ENCODE measurements at places on chromosomes 5 and 9.

GRCh38 chr5:175810457-175810856, 60.9 kb upstream of the CPLX2 start:
- DNase-seq: no peak

DNA sequence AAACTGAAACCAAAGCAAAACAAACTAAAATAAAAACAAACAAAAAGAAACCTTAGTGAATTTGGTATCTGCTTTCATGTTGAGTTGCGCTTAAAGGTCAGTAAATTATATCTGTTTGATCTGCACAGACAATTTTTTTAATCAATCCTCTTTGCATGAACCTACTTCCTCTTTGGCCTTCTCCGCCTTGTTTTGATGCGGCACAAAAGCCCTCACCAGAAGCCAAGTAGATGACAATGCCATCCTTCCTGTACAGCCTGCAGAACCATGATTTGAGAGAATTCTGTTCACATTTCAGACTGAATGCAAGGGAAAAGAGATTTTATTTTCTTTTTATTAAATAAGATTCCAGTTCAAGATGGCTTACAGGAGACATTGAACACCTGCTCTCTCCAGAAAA, 473.6 kb upstream of the FTMT start:
- no peak for DNase-seq

- DNase-seq: no peak
These were observed 157.5 kb upstream of the SHB start for GRCh38 chr9:38226491-38226951.

DNA sequence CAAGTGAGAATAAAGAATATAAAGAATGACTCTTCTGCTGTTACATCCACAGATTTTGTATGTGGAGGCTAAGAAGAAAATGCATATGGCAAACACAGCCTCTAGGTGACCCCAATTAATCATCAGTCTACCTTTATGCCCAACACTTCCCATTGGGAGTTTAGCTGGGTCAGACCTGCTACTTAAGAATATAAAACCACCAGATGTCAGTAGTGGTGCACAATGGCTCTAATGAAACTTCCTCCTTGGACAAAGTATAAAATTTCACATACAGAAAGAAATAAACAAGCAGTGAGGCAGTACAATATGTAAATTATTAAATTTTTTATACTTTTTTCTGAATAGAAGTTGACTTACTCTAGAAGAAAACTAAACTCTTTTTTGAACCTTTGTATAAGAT, 539.9 kb downstream of the BRINP1 start:
- DNase-seq: peak; percentile 8

DNA sequence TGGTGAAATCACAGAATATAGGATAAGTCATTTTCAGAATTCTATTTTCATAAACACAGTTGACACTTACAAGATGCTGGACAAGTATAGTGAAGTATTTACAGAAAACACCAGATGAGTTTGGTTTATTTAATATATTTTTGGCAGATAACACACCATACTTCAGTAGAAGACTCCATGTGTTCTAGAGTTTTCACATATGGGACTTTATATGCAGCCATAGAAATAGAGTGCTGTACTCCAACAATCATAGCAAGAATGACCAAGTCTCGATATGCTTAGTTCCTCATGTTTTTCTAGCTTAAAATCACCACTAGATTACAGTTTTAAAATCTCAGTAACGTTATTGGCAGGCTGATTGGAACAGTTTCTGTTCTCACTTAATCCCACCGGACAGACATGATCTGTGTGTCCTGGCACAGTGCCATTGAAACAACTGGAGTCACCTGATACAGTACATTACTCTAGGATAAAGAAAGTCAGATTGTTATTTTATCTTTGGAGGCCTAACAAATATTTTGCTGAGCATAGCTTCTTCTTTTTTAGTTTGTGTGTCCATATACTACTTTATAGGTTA, 45.8 kb upstream of the ERBIN start:
- DNase-seq: no peak

DNA sequence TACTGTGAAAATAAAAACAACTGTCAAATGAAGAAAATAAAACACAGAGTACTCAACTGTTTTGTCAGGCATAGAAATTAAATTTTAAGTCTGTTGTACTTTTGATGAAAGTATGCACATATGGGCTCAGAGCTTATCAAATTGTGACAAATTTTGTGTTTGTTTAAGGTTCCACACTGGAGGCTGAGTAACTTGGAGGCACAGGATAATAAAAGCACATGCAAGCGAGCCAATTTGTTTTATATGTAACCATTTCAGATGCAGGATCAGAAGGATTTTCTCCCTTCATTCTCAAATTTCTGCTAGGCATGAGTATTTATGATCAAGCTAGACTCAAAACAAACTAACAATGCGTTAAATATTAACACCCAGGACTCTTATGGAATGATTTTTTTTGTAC, 87.8 kb downstream of the JAKMIP2 start:
- DNase-seq: no peak

- peak; percentile 63 for DNase-seq
These were observed 104.5 kb downstream of the HMHB1 start for GRCh38 chr5:143916451-143916850.

DNA sequence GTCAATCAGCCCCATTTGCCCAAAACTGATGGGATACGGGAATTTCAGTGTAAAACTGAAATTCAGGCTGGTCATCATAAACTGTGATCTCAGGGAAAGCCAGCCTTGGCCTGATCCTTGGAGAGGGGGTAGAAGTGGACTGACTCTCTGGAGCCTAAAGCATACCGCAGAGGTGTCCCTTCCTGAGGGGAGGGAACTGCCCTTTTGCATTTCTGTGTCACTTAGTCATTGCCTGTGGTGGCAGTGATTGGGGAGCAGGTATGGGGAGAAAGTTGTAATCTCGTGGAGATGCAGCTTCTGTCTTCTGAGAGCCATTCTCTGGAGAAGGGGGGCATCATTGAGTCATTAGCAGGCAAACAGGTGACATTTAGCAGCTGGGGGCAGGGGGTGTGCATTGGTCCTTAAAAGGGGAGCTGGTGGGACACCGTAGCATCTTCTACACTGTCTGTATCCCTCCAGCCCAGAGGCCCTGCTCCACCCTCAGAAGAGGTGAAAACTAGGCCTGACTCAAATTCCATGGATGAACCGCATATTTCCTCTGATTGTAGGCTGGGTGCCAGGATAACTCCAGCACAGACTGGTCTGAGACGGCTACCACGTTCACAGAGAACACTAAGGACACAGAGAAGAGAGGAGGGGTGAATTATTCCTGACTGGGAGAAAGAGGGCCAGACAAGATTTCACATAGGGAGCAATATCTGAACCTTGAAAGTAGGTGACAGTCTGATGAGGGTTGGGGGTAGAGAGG, 143.3 kb downstream of the SEC61B start:
- DNase-seq: peak; percentile 85

- DNase-seq: peak; percentile 100
These were observed 592.0 kb upstream of the WWC1 start for GRCh38 chr5:167699432-167699831.

DNA sequence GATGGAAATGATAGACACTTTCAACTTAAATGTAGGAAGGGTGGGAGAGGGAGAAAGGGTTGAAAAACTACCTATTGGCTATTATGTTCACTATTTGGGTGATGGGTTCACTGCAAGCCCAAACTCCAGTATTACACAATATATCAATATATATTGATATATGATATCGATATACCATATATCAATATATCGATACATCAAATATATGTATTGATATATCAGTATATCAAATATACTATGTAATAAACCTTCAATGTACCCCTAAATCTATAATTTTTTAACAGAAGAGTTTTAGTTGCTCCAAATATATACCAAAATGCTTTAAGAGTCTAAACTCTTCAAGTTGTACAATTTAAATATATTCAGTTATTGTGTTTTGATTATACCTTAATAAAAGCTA, 302.0 kb upstream of the RGMB start:
- no peak for DNase-seq

DNA sequence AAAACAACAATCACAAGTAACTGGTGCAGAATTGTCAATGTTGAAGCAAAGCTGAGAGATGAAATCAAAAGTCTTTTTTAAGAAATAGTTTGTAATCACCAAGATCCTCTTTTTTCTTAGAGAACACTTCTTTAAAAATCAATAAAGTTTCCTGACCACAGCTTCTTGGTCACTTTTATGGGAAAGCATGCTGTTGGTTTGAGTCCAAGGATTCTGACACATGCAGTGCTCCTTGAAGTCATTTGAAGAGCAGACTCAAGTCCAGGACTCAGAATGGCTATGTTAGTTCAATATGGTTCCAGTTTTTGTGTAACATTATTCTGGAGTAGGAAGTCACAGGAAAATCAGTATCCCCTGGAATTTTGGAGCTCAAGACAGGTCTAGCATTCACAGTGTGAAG, 480.6 kb downstream of the NR2F1-AS1 start:
- peak; percentile 66 for DNase-seq

DNA sequence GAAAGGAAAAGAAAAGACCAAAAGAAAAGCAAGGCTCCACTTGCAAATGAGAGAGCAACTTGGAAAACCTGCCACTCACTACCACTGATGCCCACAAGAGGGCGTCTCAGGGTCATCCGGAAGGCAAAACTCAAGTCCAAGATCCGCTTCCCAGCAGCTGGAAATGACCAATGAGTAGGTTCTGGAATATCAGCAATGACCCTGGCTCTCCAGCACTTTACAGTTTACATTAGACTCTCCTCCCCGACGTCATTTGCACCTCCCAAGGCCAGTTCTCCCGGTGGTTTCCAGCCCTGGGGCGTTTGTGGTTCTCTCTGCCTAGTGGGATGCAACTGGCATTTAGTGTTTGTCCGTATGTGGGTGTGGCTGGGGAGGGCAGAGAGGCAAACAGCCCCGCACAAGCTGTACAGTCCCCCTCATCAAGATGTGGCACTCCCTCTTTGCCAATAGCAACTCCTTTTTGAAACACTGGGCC, 193.8 kb upstream of the ZNF618 start:
- DNase-seq: peak; percentile 71

DNA sequence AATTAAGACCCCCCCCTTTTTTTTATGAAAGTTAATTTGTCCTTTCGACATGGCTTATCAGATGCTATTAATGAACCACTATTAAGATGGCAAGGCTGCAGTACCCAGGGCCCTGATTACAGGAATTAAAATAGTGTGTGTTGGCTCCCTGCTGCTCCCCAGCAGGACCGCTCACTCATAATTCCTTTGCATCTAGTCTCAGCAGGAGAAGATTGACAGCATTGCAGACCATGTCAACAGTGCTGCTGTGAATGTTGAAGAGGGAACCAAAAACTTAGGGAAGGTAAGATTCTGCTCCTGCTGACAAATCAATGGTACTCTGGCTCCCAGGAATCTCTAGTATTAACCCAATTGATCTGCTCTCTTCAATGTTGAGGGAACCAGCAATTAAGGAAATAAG, 61.0 kb downstream of the STX17 start:
- no peak for DNase-seq

DNA sequence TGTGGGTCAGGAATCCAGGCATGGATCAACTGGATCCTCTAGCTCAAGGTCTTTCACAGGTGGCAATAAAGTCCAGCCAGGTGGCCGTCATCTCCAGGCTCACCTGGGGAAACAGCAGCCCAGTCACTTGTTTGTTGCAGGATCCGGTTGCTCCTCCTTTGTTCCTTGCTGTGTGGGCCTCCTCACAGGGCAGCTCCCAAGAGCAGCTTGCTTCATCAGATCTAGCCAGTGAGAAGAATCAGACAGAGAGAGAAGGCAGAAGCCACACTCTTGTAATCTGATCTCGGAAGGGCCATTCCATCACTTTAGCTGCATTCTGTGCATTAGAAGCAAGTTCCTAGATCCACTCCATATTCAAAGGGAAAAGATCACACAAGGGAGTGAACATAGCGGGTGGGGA, 3.2 kb upstream of the HSD17B3 start:
- no peak for DNase-seq

DNA sequence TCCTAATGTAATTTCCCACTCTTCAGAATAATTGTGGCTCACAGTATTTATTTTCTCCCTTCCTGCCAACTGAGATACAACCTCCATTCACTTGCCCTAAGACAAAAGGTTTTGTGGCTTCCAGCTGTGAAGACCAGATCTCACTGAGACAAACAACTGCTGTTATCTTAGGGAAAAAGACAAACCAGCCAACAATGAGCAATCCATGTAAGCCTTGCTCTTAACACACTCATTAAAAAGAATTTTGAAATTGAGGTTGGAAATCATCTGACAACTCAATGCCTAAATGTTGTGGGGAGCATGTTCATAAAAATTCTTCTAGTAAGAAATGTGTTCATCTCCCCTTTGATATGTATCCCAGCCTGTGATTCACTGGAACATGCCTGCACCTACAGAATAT, 132.9 kb downstream of the ADAMTSL1 start:
- no peak for DNase-seq

GRCh38 chr5:4080370-4080769, 484.7 kb downstream of the IRX1 start:
- DNase-seq: no peak

GRCh38 chr5:1931604-1932231, 49.0 kb upstream of the IRX4 start:
- DNase-seq: no peak

DNA sequence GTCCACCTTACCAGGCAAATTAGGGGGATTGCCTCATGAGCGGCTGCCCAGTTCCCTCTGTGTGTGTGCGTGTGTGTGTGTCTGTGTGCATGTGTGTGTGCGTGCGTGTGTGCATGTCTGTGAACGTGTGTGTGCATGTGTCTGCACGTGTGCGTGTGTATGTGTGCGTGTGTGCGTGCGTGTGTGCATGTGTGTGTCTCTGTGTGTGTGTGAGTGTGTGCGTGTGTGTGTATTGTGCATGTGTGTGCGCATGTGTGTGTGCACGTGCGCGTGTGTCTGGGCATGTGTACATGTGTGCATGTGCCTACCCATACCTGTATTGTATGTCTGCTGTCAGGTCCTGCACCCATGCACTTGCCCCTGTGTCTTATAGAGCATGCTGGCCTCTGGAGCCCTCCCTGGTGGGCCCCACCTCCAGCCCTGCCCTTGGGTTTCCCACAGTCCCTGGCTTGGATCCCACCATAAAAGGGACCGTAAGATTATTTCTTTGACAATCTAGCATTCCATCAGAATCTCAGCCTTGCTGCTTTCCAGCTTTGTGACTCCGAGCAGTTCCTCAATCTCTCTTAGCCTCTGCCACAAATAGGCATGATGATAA, 9.3 kb downstream of the PSD2 start:
- no peak for DNase-seq

- no peak for DNase-seq
These were observed 938 bp downstream of the NINJ1 start for GRCh38 chr9:93132946-93133680.

DNA sequence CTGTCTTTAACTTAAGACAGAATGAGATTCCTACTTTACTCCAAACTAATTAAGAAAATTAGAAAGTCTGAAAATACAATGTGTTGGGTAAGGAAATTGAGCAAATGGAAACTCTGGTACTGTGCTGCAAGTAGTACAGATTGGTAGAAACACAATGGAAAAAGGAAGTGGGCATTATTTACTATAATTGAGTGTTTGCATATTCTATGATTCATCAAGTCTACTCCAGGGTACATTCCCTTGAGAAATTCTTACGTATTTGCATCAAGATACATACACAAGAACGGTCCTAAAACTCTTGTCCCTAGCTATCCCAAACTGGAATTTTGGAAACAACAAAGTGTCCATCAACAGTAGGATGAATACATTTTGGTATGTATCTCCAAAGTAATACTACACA, 123.5 kb upstream of the TARS1 start:
- peak; percentile 55 for DNase-seq

GRCh38 chr9:118336943-118337330, 632.7 kb downstream of the TLR4 start:
- DNase-seq: no peak

Measured in fibroblast of skin of back (primary cell).